ENCODE measurements at places on chromosomes 5 and 9.

- DNase-seq: no peak
These were observed 86.0 kb upstream of the CTSL start for GRCh38 chr9:87639949-87640348.

- no peak for DNase-seq
These were observed 85.1 kb downstream of the TRIO start for GRCh38 chr5:14228219-14228618.

GRCh38 chr5:14407746-14408175 lies 173.8 kb upstream of the OTULINL start:
- no peak for DNase-seq

DNA sequence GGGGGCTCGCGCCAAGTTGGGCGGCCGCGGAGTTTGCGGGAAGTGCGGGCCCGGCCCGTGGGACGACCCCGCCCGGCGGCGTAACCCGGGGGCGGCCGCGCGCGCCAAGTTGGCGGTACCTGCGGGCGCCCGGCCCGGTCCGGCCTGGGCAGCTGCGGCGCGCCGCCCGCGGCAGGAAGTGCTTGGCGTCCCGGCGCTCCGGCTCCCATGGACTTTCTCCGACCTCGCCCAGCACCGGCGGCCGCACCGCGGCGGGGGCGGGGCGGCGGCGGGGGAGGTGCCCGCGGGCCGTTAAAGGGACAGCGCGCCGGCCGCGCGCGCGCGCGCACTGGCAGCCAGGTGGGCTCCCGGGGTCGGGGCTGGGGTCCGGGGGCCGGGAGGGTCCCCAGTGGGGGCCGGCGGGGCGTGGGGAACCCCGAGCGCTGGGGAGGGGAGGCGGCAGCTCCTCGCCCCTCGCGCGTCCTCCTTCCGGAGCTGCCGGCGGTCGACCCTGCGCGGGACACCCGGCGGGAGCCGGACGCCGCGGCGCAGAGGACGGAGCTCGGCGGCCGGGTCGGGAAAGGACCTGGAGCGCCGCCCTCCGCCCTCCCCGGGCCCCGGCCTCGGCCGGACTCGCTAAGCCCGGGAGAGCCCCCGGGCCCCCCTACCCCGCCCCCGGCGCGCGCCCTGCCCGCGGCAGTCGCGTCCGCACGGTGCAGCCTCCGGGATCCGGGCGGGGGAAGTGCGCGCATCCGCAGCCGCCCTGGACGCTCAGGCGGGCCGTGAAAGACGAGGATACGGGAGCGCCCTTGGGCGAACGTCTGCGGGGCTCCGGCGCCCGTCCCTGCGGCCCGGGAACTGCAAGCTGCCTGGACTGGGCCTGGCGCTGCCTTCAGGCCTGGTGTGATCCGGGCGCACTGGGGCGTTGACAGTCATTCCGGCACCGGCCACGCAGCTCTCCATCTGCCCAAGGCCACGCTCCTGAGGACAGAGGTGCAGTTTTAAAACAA lies at the start of gene NACC2:
TSS of gene NACC2 (minus strand) at position 220 of the 989 bp plus-strand sequence. CDS start 44,768 bp downstream, outside the sequence.
- DNase-seq: no peak

DNA sequence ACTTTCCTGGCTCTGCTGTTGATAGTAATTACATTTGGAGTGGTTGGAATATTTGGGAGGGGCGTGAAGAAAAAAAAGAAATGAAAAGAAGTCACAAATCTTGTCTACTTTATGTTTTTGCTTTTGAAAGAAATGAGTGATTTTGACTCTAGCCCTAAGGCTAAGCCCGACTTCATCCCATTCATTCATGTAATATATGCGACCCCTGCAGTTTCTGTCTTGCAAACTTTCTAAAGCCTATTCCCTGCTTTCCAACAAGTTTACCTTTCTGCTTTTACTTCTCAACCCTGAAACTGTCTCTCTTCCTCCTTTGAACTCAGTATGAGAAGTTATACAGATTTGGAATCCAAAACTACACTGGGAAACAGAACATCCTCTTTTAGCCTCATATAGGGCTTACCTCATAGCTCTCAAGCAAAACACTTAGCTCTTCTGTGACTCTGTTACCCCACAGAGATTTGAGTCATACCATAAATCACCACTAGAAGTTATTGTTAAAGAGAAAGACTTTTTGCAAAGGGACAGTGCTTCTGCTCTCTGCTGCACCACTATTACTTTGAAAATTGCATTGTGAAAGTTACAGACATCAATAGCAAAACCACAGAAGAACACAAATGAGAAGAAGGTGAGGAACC lies 1.6 kb downstream of the CFAP95 start:
- no peak for DNase-seq

DNA sequence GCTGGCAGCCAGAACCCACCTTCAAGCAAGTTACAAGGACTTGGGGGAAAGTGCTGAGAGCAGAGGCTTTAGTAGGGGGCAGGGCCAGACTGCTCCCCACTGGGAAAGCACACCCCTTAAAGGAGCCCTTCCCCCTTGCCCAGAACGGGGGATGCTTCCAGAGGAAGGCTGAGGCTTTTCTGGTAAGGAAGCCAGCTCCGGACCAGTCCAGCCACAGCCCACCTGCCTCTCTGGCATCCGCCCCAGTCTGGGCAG lies 4.2 kb upstream of the DPM2 start:
- DNase-seq: no peak

DNA sequence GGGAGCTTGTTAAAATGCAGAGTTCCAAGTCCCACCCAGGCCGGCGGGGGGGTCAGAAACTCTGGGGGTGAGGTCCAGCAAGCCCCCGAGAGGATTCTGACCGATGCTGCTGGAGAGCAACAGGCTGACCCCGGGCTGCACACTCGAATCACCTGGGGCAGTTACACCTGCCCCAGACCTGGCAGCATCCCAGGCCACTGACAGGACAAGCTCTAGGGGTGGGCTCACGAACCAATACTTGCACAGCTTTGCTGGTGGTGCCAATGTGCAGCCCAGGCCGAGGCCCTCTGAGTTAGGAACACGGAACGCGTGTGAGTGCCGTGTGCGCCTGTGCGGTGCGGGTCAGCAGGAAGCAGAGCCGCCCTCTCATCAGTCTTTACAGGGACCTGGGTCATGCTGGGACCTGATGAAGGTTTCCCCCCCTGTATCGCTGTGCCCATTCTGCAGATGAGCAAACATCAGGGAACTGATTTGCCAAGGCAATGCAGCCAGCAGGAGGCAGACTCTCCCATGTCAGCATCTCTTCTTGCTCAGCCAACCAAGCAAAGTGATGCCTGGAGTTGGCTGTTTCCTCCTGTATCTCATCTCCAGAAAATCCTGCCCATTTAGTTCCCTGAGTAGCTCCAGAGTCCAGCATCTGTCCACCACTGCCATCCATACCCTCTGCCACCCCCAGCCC lies 16.3 kb downstream of the FAM163B start:
- no peak for DNase-seq

DNA sequence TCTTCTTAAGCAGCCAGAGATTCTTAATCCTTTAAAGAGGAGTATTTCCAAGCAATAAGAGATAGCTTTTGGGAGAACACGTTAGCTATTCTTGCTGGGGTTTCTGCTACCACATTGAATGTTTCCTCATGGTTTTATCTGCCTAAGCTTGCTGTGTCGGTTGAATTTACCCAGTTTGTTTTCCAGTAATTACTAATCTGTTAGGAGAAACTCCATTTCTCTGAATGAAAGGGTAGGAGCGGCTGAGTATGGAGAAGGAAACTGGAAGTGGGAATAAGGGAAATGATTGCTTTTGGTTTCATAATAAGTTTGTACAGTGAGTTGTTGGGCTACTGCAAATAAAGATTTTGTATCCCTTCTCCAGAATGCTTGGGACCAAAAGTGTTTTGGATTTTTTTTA lies 1.2 kb downstream of the JAK2 start:
- DNase-seq: no peak

- DNase-seq: no peak
These were observed 2.2 kb downstream of the GABRB2 start for GRCh38 chr5:161544350-161544765.

GRCh38 chr5:163409384-163409783 lies 28.0 kb upstream of the CCNG1 start:
- DNase-seq: no peak

- no peak for DNase-seq
These were observed 30.1 kb downstream of the TUSC1 start for GRCh38 chr9:25648116-25648515.

- no peak for DNase-seq
These were observed 381.1 kb upstream of the CDH10 start for GRCh38 chr5:25025831-25026230.

- no peak for DNase-seq
These were observed 139.8 kb downstream of the GAS1 start for GRCh38 chr9:86807367-86807976.

DNA sequence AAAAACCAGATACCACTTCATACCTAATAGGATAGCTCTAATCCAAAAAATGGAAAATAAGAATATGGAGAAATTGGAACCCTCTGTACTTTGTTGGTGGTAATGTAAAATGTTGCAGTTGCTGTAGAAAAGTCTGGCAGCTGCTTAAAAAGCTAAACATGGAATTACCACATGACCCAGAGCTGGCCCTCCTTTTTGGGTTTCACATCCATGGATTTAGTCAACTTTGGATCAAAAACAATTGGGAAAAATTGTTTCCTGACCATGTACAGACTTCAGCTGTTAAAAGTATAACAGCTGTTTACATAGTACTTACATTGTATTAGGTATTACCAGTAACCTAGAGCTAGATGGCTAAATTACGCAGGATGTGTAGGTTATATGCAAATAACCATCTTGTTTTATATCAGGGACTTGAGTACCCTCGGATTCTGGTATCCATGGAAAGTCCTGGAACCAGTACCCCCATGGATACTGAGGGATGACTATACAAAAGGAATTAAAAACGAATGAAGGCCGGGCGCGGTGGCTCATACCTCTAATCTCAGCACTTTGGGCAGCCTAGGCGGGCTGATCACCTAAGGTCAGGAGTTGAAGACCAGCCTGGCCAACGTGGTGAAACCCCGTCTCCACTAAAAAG lies 15.8 kb downstream of the DNAJA1 start:
- no peak for DNase-seq

- no peak for DNase-seq
These were observed 109.2 kb downstream of the DMXL1 start for GRCh38 chr5:119179857-119180641.

- no peak for DNase-seq
These were observed 456.7 kb downstream of the TLE4 start for GRCh38 chr9:80028501-80028900.

GRCh38 chr5:90807496-90807895 lies 248.9 kb downstream of the ADGRV1 start:
- DNase-seq: no peak

- no peak for DNase-seq
These were observed 672.9 kb upstream of the GRAMD2B start for GRCh38 chr5:125750147-125750860.

DNA sequence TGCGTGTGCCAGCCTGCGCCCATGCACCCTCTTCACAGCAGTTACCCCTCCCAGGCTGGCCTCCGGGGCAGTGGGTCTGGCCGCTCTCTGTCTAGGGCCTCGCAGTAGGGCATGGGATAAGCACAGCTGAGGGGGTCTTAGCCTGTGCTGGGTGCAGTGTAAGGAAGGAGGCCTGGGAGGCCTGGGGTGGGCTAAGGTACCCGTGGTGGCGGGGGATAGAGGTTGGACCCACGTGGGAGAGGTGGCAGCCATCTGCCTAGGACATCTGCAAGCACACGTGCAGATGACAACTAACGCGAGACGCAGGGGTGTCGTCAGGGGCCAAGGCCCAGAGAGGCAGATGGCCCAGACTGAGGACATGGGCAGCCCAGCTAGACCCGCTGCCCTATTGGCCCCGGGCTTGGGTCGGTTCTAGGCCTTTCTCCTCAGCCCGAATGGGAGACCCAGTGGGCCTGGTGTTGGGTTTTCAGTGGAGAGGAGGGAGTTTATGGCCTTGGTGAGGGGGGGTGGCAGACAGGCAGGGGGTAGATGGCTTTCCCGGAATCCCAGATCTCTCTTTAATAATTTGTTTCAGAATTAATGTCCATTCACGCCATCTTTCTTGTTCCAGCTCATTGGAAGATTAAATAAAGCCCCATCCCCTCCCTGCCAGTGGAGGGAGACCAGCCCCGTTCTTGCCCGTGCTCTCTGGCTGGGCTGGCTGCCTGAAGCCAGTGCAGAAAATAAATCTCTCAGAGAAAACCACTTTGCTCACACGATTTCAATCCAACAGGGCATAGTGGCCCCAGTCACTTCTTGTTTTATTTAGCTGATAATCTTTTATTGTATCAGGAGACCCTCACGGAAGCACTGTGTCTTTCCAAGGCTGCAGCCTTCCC lies 154.2 kb downstream of the GAPVD1 start:
- DNase-seq: no peak

GRCh38 chr5:146589028-146589345 lies 73.0 kb upstream of the GPR151 start:
- no peak for DNase-seq

DNA sequence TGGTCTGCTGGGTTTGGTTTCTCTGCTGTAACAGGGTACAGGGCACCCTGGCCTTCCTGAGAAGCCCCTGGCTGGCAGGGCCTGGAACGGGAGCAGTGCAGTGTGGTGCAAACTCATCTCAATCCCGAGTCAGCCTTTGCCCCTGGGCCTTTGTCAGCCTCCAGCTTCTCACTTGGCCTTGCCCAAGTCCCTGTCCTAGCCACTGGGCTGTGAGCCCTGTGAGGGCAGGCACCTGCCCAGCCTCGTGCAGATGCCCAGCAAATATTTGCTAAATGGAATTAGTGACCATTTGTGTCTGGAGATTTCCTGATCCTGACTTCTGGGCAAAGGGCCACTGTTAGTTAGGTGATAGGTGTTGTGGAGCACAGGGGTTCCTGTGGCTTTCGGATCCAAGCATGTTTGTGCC lies 13.0 kb downstream of the RGS3 start:
- DNase-seq: no peak
